Psoas muscle (tissue), 8 donors: ENCODE measurements at places on chromosomes 13 and 19. TPM values are rescaled to one million over a fixed set of nuclear protein-coding genes. Genes with fewer than 3 reads are reported as not detected.

The ZNF285 gene
- 0.96 TPM for polyA plus RNA-seq

The ZNF382 gene
- polyA plus RNA-seq = 1.2 TPM

The PSG4 gene
- not detected for polyA plus RNA-seq

The BICRA gene
- polyA plus RNA-seq = 9.9 TPM
